GM23338 (cell line): ENCODE measurements at places on chromosomes 16 and 17.

DNA sequence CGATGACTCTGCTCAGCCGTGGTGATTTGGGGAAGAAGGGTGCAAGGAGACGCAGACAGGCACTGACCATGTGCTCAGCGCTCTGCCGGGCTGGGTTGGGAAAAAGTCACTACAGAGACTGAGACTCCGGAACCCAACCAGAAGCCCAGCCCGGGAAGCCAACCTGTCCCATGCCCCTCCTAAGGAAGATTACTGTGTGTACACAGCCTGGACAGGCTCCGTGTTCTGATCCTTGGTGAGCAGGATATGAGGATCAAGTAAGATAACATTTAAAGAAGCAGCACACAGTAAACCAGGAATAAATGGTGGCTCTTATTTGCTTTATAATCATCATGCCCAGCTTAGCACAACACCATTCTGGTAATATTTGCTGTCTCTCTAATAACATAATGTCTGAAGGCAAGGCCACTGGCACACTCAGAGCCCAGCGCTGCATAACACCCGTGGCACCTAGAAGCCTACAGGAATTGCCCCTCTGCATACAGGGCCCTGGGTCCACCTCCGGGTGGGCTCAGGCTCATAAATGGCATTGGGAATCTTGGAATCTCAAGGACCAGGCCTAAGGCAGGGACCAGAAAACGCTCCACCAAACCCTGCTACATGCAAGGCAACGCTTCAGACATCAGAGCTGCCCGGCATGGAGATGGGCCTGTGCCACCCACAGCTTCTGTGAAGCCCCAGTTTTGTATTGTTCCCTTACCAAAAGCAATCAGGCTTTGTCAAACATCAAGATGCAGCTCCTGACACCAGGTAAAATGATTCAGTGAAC is 113.5 kb downstream of the DYNLRB2 start:
- no peaks in the 10 kb centered on the region for H3K4me1 ChIP-seq
- H3K36me3 ChIP-seq, result no peaks in the 10 kb centered on the region
- H3K4me3 ChIP-seq, result no peak overlapping the region
- H3K27me3 ChIP-seq, result no peaks in the 10 kb centered on the region
- DNase-seq, result no peak

DNA sequence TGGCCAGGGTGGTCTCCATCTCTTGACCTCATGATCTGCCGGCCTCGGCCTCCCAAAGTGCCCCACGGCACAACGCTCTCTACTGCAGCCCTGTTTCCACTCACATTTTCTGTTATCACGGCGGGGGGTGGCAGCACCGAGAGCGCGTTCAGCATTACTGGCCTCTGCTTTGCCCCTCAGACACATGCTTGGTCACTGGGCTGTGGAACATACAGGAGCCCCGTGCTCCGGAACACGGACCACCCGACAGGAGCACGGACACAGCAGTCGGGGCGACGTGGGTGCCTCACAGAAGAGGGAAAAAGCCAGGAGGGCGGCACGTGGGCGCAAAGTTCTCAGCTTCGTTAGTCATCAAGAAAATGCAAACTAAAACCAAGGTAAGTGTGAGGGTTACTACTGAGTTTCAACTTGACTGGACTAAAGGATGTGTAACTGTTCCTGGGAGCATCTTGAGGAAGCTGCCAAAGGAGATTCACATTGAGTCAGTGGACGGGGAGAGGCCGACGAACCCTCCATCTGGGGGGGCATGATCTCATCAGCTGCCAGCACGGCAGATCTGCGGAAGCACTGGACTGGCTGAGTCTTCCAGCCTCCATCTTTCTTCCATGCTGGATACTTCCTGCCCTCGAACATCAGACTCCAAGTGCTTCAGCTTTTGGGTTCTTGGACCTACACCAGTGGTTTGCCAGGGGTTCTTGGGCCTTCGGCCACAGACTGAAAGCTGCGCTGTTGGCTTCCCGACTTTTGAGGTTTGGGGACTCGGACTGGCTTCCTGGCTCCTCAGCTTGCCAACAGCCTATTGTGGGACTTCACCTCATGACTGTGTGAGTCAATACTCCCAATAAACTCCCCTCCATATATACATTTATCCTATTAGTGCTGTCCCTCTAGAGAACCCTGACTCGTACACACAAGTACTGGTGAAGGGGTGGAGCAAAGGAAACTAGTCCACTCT is 106.8 kb downstream of the ZNF778 start:
- H3K36me3 ChIP-seq, result no peaks in the 10 kb centered on the region
- peak overlapping the region; percentile 79 for H3K27ac ChIP-seq
- no peaks in the 10 kb centered on the region for H3K27me3 ChIP-seq
- DNase-seq, result no peak

GRCh38 chr16:85033171-85033570 is 5.6 kb downstream of the KIAA0513 start:
- no peak for DNase-seq
- no peak overlapping the region for H3K4me3 ChIP-seq
- peaks cover 14% of the 10 kb centered on the region; the same call in 1 of the 2 replicates for H3K27me3 ChIP-seq

GRCh38 chr17:41918314-41919164 is at the start of gene ACLY:
ACLY (minus strand) TSS chr17:41918951; CDS start chr17:41913873, 5,078 bp downstream.
- peak within 1 kb of the TSS; percentile 99 for H3K27ac ChIP-seq
- H3K4me3 ChIP-seq, result peak within 1 kb of the TSS; percentile 99

DNA sequence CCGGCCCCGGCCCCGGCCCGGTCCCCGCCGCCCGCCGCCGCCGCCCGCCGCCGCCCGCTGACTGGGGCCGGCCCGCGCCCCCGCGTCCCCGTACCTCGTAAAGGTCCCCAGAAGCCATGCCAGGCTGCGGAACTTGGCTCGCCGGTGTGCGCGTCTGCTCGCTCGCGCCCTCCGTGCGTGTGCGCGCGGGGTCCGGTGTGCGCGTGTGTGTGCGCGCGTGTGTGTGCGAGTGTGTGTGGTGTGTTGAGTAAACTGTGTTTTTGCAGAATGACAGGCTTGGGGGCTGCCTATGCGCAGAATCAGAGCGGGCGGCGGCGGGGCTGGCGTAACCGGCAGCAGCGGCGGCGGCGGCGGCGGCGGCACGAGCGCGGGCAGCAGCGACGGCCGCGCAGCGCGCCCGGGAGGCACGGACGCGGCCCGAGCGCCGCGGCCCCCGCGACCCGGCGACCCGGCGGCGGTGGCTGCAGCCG is 307 bp downstream of the CDYL2 start:
- H3K27me3 ChIP-seq, result peaks cover 27% of the 10 kb centered on the region
- DNase-seq, result peak; percentile 50
- H3K27ac ChIP-seq, result no peak overlapping the region
- no peaks in the 10 kb centered on the region; the same call in 1 of the 2 replicates for H3K4me1 ChIP-seq
- peak overlapping the region; percentile 68 for H3K4me3 ChIP-seq

DNA sequence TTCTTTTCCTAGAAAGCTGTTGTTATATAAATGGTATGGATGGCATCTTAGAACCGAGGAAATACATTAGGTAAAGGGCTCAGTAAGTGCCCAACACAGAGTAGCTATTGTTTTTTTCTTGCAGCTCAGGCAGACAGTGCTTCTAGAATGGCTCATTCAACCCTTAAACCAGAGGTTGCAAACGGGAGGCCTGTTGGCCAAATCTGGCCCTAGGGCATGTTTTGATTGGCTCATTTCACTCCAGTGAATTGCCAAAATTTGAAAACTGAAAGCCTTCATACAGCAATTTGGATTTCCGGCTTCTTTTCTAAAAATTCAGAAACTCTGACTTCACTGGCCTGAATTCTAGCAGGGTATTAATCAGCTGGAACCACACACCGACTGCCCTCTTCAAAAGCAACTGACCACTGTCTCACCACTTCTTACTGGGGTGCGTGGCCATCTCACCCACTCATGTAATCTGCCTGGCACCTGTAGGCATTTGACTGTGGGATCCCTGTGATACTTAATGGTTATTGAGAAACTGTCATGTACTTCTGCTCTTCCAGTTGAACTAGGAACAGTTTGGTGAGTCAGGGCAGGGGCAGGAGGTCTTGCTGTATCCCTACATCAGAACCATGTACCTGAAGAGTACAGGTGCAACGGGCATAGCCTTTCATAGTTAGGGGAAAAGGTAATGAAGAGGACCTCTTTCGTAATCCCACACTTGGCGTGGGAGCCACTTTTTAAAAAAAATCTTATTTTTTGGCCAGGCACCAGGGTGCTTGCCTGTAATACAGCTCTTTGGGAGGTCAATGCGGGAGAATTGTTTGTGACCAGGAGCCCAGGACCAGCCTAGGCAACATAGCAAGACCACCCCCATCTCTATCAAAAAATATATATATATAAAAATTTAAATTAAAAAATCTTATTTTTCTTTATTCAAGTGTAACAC is 53.6 kb upstream of the SCNN1B start:
- DNase-seq, result no peak
- H3K27ac ChIP-seq, result no peak overlapping the region

DNA sequence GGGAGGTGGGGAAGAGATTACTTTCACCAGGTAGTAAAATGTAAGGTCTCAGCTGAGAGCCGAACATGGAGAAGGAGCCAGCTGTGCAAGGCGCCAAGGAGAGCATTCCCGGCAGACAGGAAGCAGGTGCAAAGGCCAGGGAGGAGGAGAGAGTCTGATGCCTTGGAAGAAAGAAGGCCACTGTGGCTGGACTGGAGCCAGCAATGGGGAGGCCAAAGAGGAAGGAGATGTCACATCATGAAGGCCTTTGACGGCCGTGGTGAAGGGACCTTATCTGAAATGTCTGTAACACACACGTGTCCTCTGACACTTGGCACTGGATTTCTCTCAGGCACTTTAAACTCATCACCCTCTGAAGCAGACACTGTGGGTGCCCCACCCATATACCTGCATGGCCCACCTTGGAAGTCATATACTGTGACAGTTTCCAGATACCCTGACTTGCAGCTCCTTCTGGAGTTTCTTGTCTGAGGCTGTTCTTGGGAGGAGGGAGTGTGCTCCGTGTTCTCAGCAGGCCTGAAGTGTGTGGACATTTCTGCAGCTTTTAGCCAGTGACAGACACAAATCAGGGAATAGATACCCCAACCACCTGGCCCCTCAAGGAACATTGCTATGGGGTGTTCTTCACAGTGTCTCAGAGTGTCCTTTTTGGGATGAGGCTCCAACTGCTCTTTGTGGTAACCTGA is 1.9 kb upstream of the SLC5A2 start:
- no peaks in the 10 kb centered on the region; the same call in 1 of the 2 replicates for H3K4me1 ChIP-seq
- peaks cover 64% of the 10 kb centered on the region for H3K27me3 ChIP-seq
- H3K36me3 ChIP-seq, result no peaks in the 10 kb centered on the region
- H3K27ac ChIP-seq, result no peak overlapping the region
- DNase-seq, result no peak
- H3K4me3 ChIP-seq, result no peak overlapping the region

- no peaks in the 10 kb centered on the region for H3K36me3 ChIP-seq
- no peaks in the 10 kb centered on the region for H3K27me3 ChIP-seq
- no peak within 1 kb of the TSS for H3K4me3 ChIP-seq
- no peaks in the 10 kb centered on the region for H3K4me1 ChIP-seq
Observed at GRCh38 chr16:57358527-57359095, at the start of gene CCL22. CCL22 (plus strand) TSS chr16:57358783; CDS start chr16:57358817, 34 bp downstream.

GRCh38 chr17:82923366-82924113 is 83.7 kb upstream of the ZNF750 start:
- H3K27me3 ChIP-seq, result no peaks in the 10 kb centered on the region
- no peak overlapping the region for H3K27ac ChIP-seq
- DNase-seq, result no peak
- H3K4me1 ChIP-seq, result no peaks in the 10 kb centered on the region

- H3K4me1 ChIP-seq, result peaks cover 22% of the 10 kb centered on the region
- H3K27ac ChIP-seq, result peak within 1 kb of the TSS; percentile 98
- peak within 1 kb of the TSS; percentile 99 for H3K4me3 ChIP-seq
- H3K27me3 ChIP-seq, result no peaks in the 10 kb centered on the region
- DNase-seq, result peak; percentile 94
- peaks cover 7% of the 10 kb centered on the region; the same call in 1 of the 2 replicates for H3K36me3 ChIP-seq
Observed at GRCh38 chr17:63774141-63774968, at the start of gene DDX42. DDX42 (plus strand) TSS chr17:63774170; CDS start chr17:63787050, 12,880 bp downstream.

DNA sequence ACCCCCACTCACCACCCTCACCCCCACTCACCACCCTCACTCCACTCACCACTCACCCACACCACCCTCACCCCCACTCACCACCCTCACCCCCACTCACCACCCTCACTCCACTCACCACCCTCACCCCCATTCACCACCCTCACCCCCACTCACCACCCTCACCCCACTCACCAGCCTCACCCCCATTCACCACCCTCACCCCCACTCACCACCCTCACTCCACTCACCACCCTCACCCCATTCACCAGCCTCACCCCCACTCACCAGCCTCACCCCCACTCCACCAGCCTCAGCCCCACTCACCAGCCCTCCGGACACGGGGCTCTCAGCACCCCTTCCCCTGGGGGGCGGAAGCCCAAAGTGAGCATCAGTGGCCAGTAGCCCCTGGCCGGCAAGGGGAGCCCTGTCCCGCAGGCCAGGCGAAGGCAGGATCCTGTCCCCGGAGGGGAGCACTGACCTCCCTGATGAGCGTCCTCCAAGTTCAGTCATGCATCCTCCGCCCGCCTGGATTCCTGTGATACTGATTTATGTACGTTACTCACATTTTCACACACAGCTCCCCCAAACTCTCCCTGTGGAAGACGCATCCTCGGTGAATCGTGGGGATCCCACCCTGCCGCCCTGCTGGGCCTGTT is 18.0 kb upstream of the C1QTNF8 start:
- H3K27me3 ChIP-seq, result no peaks in the 10 kb centered on the region
- H3K36me3 ChIP-seq, result no peaks in the 10 kb centered on the region
- H3K4me1 ChIP-seq, result no peaks in the 10 kb centered on the region
- H3K4me3 ChIP-seq, result no peak overlapping the region

GRCh38 chr16:11794996-11795886 is 1.8 kb downstream of the ZC3H7A start:
- H3K36me3 ChIP-seq, result no peaks in the 10 kb centered on the region
- H3K27ac ChIP-seq, result peak overlapping the region; percentile 7; the same call in 1 of the 2 replicates
- H3K4me1 ChIP-seq, result peaks cover 23% of the 10 kb centered on the region
- H3K27me3 ChIP-seq, result no peaks in the 10 kb centered on the region
- peak overlapping the region; percentile 97; the same call in 1 of the 2 replicates for H3K4me3 ChIP-seq
- no peak for DNase-seq

- H3K36me3 ChIP-seq, result no peaks in the 10 kb centered on the region
- no peak for DNase-seq
- no peaks in the 10 kb centered on the region for H3K27me3 ChIP-seq
- H3K4me1 ChIP-seq, result no peaks in the 10 kb centered on the region
Observed at GRCh38 chr17:12856416-12856815, 67.1 kb downstream of the ARHGAP44 start.

DNA sequence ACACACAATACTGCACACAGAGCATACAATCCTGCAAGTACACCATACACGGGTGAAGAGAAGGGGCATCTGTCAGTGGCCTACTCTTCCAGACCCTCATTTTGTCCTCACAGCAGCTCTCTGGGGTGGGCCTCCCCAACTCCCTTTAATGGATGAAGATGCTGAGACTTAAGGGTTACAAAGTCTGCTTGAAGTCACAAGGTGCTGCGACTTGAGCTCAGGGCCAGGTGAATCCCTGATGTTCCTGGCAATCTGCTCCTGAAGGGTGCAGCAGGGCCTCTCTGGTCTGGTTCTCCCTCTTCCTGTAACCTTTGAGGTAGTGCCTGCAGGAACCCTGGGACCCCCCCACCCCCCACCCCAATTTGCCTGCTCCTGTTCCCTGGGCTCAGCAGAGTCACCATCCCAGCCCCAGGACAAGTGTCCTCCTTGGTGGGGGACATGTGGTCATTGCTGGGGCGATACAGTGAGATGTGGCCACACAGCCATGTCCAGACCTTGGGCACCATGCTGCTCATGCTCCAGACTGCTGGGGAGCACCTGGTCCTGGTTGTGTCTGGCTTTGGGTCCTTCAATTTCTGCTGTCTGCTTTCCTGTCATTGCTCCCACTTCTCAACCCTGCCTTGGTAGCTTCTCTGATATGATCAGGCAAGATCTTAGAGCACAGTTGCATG is 107.5 kb downstream of the METRNL start:
- no peaks in the 10 kb centered on the region for H3K4me1 ChIP-seq
- DNase-seq, result no peak
- H3K36me3 ChIP-seq, result no peaks in the 10 kb centered on the region
- H3K4me3 ChIP-seq, result no peak overlapping the region
